Astrocyte (in vitro differentiated cells and primary cell): ENCODE measurements at places on chromosomes 2 and 18. TPM values are rescaled to one million over a fixed set of nuclear protein-coding genes. Genes with fewer than 3 reads are reported as not detected.

- no peak for DNase-seq
These were observed 214.0 kb upstream of the KCNJ3 start for GRCh38 chr2:154484338-154485099.

The UGT1A9 gene
- total RNA-seq = not detected in 2 replicates

GRCh38 chr2:31075941-31076590 lies 62.2 kb downstream of the GALNT14 start:
- DNase-seq = peak; percentile 2

The LHCGR gene
- total RNA-seq = not detected in 2 replicates

DNA sequence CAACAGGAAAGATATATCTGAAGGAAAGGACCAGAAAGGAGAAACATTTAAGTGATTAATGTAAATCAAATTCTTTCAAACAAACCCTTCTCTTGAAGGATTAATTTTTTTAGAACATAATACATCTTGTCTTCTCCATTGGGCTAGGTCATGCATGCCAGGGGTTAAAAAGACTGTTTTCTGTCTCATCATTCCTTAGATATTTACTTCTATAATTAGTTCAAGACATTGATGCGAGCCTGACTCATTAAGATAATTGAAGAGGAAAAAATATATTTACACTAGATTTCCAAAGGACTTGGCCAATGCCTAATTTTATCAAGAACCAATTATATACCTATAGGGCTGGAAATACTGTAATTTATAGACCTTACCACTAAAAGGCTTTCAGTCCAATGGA lies 166.6 kb upstream of the SETBP1 start:
- no peak for DNase-seq

GRCh38 chr2:188808947-188809355 lies 165.2 kb upstream of the COL3A1 start:
- DNase-seq = peak; percentile 94

DNA sequence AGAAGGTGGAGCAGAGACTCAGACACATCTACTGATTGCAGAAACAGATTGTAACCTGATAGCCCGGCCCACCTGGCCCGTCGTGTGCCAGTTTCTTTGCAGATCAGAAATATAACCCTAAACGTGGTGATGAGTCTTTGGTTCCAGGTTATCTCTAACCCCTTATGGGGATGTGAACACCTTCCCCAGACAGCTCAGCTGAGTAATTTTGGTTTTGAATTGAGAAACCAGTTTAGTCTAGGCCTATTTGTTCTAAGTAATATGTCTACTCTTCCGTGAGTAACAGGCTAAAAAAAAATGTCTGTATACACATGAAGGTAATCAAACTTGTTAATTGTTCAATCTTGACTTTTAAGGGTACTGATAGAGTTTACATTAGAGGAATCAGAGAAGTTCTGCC lies 35.7 kb downstream of the RASGRP3 start:
- DNase-seq = no peak

GRCh38 chr2:55948176-55948923 lies 24.8 kb upstream of the EFEMP1 start:
- DNase-seq = peak; percentile 50

- peak; percentile 4 for DNase-seq
These were observed 16.6 kb downstream of the SERPINB13 start for GRCh38 chr18:63603772-63604171.

DNA sequence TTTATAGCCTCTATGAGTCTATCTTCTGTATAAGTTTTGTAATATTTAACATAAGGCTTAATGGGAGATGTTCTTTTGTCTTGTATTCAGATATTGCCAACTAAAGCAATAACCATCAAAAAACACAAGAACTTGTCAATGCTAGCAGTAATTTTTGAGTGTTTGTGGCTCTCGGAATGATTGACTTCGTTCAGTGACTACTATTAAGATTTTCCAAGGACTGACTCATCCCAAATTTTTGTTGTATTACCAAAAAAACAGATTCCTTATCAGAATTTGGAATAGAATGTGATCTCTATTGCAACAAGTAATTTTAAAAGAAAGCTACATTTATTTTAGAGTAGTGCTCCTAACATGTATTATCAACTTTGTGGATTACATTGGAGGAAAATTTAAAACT lies 8.1 kb downstream of the NABP1 start:
- no peak for DNase-seq

The COLEC12 gene
- total RNA-seq = 11.6 and 13.2 TPM in 2 replicates

DNA sequence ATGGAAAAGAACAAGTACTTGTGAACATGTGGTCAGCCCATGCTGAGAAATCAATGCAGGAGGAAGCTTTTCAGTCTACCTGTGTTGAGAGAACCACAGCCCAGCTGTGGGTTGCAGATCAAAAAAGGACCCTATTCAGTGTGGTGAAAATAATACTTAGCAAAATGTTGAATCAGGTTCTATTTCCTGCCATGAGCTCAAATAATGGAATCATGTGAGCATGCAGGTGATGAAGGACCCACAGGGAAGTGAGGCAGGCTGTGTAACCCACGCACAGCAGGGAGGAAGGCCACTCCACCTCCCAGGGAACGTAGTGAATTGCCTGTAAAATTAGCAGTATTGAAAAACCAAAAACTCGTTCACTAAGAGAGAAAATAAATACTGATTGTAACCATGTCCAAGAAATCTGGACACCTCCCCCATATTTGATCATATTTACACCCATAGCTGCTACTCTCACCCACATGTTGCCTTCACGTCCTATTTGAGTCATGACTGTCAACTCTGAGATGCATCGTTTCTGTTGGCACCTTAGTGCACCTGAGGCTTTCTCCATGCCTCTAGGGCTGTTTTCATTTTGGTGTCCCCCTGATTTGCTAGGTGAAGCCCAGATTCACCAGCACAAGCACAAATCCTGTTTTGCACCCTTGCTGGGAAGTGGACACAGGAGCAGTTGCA lies 20.5 kb upstream of the BCL2L11 start:
- DNase-seq = no peak

The AGAP1 gene
- total RNA-seq = 37.3 and 39.4 TPM in 2 replicates

The EVX2 gene
- not detected in 2 replicates for total RNA-seq

DNA sequence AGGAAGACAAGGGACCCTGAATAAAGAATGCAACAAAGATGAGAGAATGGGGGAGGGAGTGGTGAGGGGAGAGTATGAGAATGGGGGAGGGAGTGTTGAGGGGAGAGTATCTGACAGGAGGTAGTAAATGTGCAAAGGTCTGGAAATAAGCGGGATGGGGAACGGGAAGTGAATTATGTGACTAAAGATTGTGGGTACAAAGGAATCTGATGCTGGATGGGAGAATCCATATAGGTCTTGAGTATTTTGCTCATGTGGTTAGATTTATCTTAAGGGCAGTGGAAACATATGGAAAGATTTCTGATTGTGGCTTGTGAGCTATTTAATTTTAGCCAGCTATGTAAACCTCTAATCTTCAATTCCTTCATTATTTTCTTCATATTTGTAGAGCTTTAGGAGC lies 593.4 kb downstream of the DCC start:
- peak; percentile 3 for DNase-seq

The CHN1 gene
- total RNA-seq = 23.9 and 28.8 TPM in 2 replicates

- peak; percentile 79 for DNase-seq
These were observed 94.1 kb upstream of the CYP1B1 start for GRCh38 chr2:38170067-38170466.

DNA sequence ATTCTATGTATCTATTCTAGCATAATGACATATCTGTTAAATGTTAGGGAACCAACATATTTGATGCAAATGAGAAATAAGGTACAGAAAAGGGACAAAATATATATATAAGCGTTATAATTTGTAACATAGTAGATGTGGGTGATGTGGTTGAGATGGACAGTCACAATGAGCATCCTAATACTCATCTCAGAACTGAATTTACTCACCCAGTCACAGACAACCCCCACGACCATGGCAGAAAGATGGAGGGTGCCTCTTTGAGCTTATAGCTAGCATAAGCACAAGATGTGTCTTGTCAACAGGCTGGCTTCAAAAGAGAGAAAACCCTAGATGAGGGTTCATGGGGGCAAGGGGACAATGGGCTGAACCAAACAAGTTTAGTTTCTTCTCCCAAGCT lies 9.1 kb upstream of the DSG3 start:
- DNase-seq = no peak

- DNase-seq = no peak
These were observed 148.7 kb downstream of the CALCRL start for GRCh38 chr2:187299122-187299906.

DNA sequence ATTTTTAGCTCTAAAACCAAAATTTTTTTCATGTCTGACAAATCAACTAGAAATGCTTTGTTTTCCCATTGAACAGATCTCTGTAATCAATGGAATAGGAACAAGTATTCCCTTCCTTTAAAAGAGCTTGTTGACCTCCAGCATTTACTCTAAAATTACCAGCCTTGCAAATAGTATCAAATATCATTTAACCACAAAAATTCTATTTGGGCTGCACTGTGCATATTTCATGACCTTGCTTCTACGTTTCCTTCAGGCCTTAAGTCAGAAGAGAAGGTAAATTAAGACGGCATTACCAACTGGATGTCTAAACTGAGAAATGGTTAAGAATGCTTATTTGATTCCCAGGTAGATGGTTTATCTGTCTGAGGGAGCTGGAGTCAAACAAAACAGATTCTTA lies 33.3 kb upstream of the NRXN1 start:
- peak; percentile 56 for DNase-seq

The EVA1A gene
- 19.0 and 28.6 TPM in 2 replicates for total RNA-seq

The ARMC9 gene
- 42.7 and 52.4 TPM in 2 replicates for total RNA-seq

- DNase-seq = no peak
These were observed 969 bp upstream of the ALKAL2 start for GRCh38 chr2:288758-289361.

The PLCL1 gene
- total RNA-seq = 0.84 and 1.6 TPM in 2 replicates

- no peak for DNase-seq
These were observed 62.0 kb upstream of the ZSWIM2 start for GRCh38 chr2:186910996-186911395.

The CNGA3 gene
- total RNA-seq = not detected in 2 replicates

The SAG gene
- not detected in 2 replicates for total RNA-seq

- peak; percentile 81 for DNase-seq
These were observed 234.2 kb upstream of the SPOPL start for GRCh38 chr2:138267161-138267901.

- DNase-seq = no peak
These were observed 105.0 kb upstream of the DNAJC10 start for GRCh38 chr2:182611009-182611408.

The PARD3B gene
- 6.5 and 7.0 TPM in 2 replicates for total RNA-seq

GRCh38 chr18:77524909-77525308 lies 275.3 kb downstream of the GALR1 start:
- no peak for DNase-seq

DNA sequence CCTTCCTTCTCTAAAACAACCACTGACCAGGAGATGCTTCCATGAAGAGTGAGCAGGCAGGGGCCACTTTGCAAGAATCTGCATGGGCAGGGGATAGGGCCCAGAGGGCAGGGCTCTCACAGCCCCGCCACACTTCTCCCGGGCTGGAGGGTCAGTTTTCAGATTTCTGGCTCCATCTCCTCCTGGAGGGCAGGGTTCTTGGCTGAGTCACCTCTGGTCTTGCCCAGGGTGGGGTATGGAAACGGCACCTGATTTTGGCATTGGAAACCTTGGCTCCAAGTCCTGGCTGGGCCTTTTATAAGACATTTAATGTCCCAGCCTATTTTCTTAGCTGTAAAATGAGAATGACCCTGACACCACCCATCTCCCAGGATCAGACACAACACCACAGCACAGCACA lies 27.6 kb upstream of the ASPRV1 start:
- no peak for DNase-seq

The TMEM247 gene
- total RNA-seq = not detected in 2 replicates

GRCh38 chr2:31287654-31288053 lies 53.7 kb downstream of the EHD3 start:
- no peak for DNase-seq

- no peak for DNase-seq
These were observed 40.5 kb downstream of the MYO7B start for GRCh38 chr2:127575941-127576432.

DNA sequence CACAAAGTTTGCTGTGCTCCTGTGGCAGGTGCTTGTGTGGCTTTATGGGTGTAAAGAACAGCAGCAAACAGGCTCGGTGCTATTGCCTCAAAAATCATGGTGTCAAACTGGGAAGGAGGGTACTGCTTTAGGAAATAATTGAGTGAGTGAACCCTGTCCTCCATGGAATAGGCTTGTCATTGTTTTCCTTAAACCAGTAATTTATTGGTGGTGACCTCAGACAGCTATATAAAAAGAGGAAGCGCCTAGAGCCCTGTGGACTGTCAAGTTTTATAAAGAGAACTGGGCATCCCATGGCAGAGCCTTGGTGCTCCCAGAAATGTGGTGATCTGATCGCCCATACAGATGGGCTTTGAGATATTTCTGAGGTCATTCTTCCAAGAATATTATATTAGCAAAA lies 4.7 kb upstream of the CXCR4 start:
- no peak for DNase-seq

The ALLC gene
- total RNA-seq = not detected in 2 replicates

DNA sequence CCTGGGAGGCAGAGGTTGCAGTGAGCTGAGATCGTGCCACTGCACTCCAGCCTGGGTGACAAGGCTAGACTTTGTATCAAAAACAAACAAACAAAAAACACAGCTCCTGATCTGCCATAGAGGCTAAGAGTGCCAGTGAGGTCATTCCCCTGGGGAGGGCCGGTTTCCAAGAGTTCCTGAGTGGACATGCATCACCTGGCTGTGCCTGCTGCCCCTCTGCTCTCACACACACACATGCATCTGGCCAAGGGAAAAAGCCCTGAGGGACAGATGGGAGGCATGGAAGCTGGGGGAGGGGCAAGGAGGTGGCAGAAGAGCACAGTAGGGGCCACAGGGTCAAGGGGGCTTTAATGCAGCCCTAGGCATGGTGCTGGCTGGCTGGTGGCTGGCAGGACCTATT lies 60.4 kb downstream of the ZBTB7C start:
- no peak for DNase-seq

- DNase-seq = no peak
These were observed 16.7 kb upstream of the TNS1 start for GRCh38 chr2:218019411-218020060.

DNA sequence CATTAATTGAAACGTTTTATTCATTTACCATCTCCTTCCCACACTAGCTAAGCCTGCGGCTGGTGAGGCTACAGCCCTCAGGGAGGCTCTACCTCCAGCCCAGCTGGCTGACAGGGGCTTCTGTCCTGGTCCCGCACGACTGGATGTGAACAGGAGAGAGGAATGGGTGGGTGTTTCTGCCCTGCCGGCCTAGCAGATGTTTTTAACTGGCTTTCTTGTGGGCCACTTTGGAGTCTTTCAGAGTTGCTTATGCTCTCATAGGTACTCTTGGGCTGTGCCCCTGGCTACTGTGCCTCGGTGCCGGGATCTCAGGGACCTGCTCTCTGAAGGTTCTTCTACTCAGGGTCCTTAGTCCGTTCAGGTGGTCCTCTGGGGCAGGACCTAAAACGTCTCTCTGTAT lies 184.3 kb upstream of the TWIST2 start:
- no peak for DNase-seq

The ALPP gene
- total RNA-seq = 0.32 TPM in 1 of 2 replicates, not detected in the other

GRCh38 chr2:38068234-38068633 lies 7.7 kb downstream of the CYP1B1 start:
- DNase-seq = no peak

DNA sequence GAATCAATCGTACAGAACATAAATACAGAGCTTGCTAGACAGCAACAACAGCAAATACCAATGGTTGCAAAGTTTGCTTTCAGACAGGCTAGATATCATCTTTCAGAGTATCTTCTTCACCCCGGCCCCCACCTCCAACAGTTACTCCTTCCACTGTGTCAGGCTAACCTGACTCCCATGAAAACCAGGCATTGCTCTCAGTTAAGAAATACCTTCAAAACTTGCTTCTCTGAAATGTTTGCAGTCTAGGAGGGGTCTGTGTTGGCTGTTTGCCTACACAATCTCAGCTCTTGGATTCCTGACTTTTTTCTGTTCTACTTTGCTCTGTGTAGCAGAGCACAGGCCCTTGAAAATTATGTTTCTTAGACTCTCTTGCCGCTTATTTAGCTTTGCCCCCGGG lies 599.5 kb upstream of the SYT4 start:
- no peak for DNase-seq

The PROKR1 gene
- total RNA-seq = 0.05 TPM in 1 of 2 replicates, not detected in the other
